Activated T-cell treated with anti-CD3 and anti-CD28 coated beads, Interleukin-2, amount 50 U/mL, for 4 hours (primary cell): ENCODE measurements at places on chromosomes 2 and 18.

DNA sequence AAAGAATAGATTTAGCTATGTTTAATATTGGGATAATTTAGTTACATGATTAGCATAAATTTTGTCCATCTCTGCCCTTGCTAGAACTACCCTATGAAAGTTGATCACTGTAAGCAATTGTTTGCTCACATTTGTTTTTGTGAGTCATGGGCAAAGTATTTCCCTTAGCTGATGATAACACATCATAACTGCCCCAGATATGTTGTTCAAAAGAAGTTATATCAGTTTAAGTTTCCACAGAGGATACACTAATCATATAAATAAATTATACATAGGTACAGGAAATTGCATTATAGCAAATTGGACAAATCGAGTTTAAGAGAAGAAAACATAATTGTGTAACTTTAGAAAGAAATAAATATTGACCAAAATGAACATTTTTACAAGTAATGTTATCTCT is 223.2 kb upstream of the PIK3C3 start:
- DNase-seq, result no peak

- DNase-seq, result no peak
Observed at GRCh38 chr2:32719430-32719829, 91.6 kb downstream of the TTC27 start.

DNA sequence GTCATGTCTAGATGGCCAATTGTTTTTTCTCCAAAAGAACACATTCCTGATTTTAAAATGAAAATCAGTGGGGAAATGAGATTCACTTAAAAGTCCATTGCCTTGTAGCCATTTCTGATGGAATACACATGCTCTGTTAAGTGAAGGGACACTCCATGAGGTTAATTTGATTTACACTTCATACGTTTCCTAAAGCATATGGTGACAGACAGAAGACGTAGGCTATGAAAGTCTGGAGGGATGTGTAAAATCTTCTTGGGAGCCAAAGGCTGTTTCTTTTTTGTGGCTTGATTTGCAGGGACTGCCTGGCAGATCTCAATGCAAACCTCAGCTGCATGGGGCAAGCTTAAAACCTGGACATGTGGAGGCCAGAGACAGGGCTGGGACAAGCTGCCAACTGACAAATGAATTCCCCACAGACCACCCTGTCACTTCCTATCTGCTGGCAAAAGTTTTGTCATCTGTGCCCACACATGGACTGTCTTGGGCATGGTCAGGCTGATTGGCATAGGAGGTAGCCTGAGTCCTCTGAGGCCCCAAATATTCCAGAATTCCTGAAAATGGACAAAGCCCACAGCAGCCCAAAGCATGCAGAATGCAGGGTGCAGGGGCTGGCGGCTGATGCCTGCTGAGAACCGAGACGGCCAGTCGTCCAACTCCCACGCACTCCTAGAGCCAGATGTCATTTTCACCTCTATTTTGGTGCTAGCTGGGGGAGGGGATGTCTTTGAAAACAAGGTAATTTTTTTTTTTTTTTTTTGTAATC is 73.9 kb downstream of the SDC1 start:
- DNase-seq, result no peak

- no peak for DNase-seq
Observed at GRCh38 chr2:44787663-44788062, 153.8 kb upstream of the SIX3 start.

GRCh38 chr18:70387027-70387426 is 98.2 kb downstream of the SOCS6 start:
- DNase-seq, result no peak

DNA sequence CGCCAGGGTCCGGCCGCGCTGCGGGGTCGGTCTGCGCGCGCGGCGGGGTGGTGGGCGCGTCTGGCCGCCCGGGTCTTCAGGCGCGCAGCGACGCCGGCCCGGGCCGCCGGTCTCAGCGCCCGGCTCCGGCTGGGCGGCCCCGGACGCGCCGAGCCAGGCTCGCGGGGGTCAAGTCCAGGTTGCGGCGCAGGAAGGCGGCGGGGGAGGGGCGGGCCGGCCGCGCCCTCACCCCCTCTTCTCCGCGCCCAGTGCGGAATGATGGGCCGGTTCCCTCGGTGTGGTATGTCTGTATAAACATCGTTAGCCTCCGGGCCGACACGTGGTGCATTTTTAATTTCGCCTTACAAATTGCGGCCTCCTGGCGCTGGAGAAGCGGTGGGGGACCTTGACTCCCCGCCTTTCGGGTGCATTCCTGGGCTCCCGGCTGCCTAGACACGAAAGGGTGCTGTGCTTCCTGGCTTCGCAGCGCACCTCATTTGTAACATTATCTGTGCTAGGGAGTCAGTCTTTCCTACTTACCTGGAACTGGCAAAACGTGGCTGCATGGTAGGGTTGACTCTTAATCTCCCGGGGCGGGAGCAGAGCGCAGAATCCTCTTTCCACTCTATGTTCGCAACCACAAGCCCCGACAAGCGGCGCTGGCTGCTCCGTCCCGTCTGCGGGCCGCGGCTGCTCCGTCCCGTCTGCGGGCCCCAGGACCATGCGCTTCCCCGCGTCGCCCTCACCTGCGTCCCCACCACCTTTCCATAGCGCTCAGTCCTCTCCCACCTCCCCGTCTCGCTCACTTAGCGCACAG is 69.0 kb downstream of the CTAGE1 start:
- DNase-seq, result no peak

DNA sequence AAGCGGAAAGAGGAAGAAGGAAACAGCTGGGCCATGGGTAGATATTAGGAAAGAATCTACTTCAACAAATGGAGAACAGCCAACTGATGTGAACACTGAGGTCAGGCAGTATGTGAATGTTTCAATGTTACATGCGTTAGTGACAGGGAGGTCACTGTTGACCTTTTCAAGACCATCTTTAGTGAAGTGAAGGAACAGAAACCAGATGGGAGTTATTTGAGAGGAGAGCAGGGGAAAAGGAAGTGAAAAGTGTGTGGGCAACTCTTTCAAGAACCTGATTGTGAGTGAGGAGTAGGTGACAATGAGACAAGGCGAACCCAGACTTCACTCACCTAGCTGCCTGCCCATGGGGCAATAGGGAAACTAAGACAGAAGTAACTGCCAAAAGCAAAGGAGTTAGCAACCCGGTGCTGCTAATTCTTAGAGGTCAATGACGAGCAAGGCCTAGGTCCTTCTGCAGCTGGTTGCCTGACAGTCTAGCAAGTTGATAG is 67.0 kb downstream of the SP3 start:
- no peak for DNase-seq

DNA sequence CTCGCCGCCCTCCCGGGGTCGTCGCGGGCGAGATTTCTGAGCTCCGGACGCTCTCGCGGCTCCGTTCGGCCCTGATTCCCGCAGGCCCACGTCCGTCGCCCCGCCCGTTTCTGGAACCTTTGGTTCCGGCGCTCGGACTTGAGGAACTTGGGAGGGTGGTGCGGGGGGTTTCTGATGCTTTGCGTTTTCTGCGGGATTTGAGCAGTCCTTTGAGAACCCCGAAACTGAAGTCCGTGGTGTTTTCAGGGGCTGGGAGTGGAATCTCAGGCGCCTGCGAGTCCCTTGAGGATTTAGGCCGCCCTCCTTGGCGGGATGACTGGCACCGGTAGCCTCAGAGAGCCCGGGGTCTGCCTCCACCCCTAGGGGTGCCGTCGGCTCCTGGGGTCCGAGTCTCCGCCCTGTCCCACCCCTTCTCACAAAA is 336 bp downstream of the THNSL2 start:
- DNase-seq, result no peak

DNA sequence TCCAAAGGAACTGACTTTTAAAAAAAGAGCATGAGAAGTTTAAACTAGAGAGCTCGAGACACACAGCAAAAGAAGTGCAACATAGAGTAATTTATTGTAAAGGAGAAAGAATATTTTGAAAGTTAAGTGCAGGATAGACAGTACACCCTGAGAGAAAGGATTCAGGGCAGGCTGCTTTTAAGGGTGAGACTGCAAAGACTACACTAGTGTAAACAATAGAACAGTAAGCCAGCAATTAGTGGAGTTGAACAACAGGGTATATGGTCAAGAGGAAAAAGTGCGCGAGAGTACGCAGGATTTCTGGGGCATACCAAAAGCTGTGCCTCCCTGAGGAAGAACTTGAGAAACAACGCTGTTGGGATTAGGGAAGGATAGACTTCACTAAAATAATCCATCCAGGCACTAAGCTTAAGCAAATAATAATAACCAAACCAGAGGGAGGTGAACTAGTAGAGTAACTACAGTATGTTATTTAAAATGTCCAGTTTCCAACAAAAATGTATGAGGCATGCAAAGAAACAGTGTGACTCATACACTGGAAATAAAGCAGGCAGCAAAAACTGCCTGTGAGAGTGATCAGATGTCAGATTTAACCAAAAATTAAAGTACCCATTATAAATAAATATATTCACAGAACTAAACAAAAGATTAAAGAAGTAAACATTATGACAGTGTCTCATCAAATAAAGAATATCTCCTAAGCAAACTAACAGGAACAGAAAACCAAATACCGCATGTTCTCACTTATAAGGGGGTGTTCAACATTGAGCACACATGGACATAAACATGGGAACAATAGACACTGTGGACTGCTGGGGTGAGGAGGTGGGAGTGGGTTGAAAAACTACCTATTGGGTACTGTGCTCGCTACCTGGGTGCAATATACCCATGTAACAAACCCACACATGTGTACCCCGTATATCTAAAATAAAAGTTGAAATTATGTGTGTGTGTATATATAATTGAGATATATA is 40.5 kb upstream of the EMILIN2 start:
- no peak for DNase-seq

DNA sequence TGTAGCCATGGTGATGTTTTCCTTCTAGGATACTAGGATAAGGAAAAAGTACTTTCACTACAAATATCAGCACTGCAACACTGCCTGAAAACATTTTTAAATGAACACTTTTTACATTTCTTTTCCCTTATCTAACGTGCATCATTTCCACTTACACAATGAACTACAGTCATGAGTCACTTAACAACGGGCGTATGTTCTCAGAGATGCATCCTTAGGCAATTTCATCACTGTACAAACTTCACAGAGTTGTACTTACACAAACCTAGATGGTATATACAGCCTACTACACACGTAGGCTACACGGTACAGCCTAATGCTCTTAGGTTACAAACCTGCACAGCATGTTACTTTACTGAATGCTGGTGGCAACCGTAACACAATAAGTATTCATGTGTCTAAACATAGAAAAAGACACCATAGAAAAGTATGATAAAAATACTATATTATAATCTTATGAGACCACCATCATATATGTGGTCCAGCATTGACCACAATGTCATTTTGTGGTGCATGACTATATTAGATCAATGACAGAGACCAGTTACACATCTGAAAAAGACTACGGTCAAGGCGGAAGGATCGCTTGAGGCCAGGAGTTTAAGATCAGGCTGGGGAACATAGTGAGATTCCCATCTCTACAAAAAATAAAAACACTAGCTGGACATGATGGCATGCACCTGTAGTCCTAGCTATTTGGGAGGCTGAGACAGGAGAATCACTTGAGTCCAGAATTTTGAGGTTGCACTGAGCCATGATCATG is 39.8 kb downstream of the WDR33 start:
- no peak for DNase-seq

- no peak for DNase-seq
Observed at GRCh38 chr2:140041811-140042210, 1261.6 kb upstream of the NXPH2 start.

DNA sequence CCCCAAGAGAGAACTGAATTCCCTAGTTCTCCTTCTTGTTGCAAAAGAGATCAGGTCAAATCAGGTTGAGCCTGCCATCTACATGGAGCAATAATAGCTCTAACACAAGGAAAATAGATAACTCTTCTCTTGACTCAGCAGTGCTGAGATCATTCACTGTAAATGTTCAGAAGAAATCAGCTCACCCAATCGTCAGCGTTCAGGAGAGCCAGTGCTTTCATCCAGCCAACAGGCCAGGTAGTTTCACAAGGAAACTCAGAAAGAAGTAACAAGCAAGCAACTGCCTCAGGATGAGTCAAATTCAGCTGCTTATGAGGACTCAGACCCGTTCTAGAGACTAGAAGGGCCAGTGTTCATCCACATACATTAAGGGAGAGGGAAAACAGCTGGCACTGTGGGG is 5.9 kb downstream of the LMAN2L start:
- DNase-seq, result no peak

DNA sequence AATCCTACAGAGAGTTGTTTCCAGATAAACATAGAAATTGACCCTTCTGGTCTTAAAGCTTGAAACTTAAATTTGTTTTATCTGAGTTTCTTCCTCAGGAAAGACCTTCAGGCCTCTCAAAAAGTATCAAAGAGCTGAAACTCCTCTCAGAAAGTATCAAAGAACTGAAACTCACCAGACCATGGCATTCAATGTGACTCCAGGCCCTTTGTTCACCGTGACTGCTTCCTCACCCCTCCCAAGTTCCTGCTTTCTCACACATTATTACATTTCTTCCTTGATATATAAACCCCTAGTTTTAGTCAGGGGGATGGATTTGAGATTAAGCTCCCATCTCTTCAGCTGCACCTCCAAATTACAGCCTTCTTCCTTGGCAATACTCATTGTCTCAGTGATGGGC is 6.0 kb downstream of the ANKMY1 start:
- DNase-seq, result no peak

DNA sequence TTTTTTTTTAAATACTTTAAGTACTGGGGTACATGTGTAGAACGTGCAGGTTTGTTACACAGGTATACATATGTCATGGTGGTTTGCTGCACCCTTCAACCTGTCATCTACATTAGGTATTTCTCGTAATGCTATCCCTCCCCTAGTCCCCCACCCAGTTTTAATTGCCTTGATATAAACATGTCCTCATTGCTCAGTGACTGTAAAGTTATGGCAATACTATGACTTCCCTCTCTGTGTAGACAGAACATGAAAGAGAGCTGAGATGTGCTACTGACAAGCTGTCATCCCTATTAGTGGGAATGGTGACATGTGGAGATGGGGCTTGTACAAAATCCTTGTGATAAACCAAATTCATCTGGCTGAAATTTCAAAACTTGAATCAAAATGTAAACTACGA is 449.7 kb upstream of the TRIB2 start:
- DNase-seq, result no peak

DNA sequence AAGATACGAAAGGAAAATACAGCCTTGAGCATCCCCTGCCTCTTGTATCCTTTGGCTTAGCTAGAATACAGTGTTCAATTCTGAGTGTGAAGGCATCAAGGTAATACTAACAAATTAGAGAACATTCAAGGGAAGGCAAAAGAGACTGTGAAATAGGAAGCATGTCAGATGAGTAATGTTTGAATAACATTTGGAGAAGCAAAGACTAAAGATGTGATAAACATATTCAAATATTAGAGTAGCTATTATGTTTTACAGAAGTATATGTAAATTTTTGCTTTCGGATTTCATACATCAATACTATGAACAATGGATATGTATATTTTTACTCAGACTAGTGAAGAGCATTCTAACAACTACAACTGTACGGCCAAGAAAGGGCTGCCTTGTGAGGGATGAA is 161.7 kb upstream of the FN1 start:
- DNase-seq, result no peak
